ENCODE measurements at places on chromosomes 13 and 19.

DNA sequence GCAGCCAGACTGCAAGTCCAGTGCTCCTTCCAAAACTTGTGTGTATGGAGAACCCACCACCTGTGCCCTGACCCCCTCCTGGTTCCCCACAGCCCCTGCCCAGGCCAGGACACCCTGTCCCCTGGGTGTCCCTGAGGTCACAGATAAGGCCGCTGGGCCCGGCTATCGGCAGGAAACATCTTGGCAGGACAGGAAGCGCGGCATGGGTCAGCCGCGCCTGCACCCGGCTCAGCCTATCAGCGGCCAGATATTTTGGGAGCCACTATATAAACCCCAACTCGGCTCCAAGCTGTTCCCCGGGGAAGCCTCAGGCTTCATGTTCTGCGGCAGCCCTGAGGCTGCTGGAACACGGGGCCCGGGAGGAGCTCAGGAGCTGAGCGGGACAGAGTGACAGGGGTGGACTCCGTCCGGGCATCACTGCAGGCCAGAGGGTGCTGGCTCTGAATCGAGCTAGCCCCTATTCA is 60.8 kb downstream of the AP1M1 start:
- DNase-seq: no peak

DNA sequence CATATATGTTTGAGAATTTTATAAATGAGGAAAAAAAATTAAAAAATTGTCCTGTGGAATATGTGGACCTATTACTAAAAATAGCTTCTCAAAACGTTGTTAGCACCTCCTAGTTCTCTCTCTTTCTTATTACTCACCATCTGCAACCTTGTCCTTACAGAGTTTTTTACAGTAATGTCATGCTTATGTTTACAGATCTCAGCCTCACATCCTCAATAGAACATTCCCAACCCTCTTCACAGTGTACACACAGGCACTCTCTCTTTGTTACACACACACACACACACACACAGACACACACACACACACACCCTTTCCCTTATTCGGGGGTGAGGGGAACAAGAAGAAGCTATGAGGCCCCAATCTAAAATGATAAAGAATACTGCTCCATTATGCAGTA is 197.7 kb downstream of the SLITRK6 start:
- DNase-seq: no peak

DNA sequence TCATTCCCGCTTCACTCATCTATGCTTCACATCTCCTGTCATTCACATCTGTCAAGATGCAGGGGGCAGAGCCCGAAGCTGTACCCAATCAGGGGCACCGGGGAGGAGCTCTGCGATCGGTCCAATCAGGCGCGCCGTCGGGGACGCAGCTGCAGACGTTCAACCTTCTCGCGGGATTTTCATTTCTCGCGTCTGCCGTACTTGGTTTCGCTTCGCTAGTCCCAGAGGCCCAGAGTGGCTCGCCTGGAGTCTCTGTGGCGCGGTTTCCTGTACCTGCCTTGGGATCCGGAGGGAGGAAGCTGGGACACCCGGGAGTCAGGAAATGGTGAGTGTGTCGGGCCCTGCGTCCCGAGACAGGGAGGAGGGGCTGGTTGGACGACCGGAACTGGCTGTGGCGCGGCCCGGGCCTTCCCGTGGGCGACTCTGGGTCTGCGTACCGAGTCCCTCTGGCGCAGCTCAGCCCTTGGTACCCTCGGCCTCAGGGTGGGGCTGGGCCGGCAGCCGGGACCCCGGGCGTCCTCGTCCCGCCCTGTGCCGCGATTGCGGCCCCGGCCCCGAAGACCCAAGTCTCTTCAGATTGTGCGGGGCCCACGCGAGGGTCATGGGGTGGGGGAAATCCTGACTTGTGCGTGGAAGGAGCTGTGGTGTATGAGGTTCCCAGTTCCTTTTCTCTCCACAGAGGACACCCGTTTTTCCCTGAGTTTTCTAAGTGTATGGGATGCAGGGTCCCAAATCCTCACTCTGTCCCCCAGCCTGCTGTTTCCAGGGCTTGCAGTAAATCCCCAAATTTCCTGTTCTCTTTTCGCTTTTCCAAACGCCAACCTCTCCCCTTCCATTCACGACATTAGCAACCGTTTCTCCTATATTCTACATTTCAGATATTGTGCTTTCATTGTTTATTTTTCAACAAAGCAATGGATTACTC is at the start of gene ZNF136:
TSS of gene ZNF136 (plus strand) at position 215 of the 925 bp plus-strand sequence. CDS start at position 323, 108 bp downstream.
- peak; percentile 92 for DNase-seq

DNA sequence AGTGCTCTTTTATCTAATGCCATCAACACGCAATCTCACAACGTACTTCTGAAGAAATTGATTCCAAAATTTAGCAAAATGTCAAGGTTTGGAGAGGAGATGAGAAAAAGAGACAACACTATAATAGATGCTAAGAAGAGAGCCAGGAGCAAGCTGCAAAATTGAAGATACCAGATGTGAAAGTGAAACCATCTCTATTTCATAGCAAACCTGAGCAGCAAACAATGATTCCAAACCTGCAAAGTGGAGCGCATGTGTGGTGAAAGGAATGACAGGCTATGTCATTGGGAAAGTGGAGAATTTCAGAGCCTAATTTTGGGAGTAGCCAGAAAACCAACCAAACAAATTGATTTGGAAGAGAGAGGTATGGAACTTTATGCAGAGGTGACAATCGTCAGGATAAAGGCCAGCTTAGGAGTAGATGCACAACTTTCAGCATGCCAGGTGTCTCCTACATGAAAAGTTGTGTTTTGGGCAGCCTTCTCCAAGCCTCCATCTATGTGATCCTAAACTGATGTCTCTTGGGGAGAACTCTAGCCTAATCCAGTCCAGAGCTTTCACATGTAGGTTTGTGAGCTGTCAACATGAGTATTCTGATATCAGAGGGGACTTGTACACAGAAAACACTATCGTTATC is 158.4 kb upstream of the FNDC3A start:
- no peak for DNase-seq

- no peak for DNase-seq
Measured at GRCh38 chr13:85693889-85694511, 105.2 kb downstream of the SLITRK6 start.

GRCh38 chr13:109454167-109454917 is 332.0 kb downstream of the IRS2 start:
- DNase-seq: no peak

GRCh38 chr19:35555301-35556005 is 8.0 kb downstream of the ATP4A start:
- DNase-seq: no peak

GRCh38 chr13:43686557-43686956 is 100.2 kb downstream of the ENOX1 start:
- DNase-seq: no peak

GRCh38 chr19:50377051-50377461 is 799 bp downstream of the NR1H2 start:
- peak; percentile 62 for DNase-seq

GRCh38 chr19:48833977-48834376 is 2.3 kb downstream of the HSD17B14 start:
- no peak for DNase-seq

GRCh38 chr13:82879921-82880320 is 1002.4 kb downstream of the SLITRK1 start:
- no peak for DNase-seq
